ENCODE measurements at places on chromosomes 12 and 14. TPM values are rescaled to one million over a fixed set of nuclear protein-coding genes. Genes with fewer than 3 reads are reported as not detected.

ARL6IP4 gene
- total RNA-seq: 189 TPM

INHBE gene
- not detected for total RNA-seq

FOXA1 gene
- 0.44 TPM for total RNA-seq

CLMN gene
- 2.6 TPM for total RNA-seq

RD3L gene
- not detected for total RNA-seq

DNA sequence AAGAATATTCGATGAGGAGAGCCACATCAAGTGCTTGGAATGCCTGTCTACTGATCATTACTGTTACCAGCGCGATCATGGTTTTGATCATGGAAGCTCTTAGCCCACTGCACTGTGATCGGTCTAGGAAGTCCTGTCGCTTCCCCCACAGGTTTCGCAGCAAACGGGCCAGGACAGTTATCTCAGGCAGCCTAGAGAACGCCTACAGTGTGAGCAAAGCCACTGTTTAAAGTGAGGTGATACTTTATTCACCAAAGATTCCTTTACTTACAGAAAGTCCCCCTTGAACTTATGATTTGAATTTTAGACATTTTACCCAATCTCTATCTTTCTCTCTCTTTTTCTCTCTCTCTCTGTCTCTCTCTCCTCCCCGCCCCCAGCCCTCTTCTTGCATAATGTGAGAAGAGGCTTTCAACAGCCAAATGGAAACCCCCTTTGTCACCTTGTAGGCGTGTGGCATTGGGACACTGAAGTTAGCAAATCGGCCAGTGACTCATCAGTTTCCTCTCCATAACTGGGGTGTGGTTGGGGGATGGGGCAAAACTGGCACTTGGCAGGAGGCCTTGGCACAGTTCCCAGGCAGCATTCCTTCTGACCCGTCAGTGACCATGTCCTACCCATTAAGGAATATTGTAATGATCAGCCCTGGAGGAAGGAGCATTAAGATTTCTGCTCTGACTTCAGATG is 214.8 kb downstream of the CHST11 start:
- peak; percentile 88 for DNase-seq

CACNB3 gene
- 22.9 TPM for total RNA-seq

DNA sequence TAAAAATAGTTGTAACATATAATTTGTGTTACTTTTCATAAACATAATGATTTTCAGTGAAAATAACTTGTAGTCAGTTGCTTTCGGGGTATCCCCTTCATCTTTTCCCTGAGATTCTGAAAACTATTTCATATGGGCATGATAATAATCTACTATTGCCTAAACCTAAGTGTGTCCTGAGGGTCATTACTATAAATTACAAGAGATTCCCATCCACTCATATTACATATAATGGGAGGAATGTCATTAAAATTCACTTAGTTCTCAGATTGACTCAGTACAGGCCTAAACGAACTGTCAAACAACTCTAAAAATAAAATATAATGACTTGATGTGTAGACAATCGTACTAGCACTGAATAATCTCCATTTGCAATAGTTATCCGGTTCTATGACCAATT is 72.7 kb downstream of the PTPRR start:
- no peak for DNase-seq

DNA sequence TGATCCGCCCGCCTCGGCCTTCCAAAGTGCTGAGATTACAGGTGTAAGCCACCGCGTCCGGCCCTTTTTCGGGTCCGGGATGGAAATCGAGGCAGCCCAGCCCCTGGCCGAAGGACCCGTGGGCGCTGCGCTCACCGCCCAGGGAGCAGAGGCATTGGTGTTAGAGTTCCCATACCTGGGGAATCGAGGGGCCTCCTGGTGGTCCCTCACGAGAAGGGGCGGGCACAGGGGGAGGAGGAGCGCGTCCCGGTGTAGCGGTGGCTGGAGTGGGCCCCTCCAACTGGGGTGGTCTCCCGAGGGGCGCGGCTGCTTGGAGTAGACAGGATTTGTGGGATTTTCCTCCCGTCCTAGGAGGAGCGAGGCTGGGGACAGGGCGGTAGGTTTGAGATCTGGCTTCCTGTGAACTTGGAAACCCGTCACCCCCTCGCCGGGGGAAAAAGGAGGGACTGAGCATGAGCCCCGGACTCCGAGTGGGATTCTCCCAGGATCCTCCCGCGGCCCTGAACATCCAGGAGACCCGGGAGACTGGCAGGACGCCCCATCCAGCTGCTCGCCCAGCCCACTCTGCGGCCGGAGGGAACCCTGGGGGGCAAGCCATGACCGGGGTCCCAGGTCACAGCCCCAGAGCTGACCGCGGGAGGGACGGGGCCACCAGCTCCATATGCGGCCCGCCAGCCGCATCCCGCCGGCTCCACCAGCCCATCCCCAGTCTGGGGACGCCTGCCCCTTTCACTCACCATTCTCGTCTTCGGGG is 70.9 kb downstream of the ASCL4 start:
- DNase-seq: no peak

DNA sequence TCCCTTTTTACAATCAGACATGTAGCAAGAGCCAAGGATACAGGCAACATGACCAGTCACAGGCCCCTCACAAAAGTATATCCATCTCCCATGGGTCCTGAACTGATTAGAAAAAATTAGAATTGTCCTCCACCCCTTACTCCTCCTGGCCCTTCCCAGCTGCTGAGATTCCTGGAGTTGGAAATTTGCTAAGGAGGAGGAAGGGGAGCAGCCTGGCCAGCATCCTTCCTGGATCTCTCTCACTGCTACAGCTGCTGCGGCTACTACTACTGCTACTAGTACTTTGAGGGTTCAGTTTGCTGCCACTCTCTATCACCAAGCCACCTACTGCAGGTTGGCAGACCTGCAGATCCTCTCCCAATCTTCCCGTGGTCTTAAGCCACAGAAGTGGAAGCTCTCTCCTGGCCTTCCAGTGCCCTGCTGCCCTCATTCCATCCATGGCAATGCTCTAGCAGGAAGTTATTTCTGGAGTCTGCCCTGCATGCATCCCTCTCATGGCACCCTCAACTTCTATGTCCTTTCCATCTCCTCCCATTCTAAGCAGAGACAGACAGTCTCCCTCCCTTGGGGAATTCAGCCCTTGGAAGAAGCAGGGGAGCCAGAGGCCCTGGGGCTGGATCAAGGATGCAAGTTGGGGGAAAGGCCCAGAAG is 1.0 kb downstream of the ITGA7 start:
- DNase-seq: no peak

STYK1 gene
- 1.7 TPM for total RNA-seq

GRCh38 chr12:93186131-93186530 is 191.6 kb upstream of the NUDT4 start:
- no peak for DNase-seq

DNA sequence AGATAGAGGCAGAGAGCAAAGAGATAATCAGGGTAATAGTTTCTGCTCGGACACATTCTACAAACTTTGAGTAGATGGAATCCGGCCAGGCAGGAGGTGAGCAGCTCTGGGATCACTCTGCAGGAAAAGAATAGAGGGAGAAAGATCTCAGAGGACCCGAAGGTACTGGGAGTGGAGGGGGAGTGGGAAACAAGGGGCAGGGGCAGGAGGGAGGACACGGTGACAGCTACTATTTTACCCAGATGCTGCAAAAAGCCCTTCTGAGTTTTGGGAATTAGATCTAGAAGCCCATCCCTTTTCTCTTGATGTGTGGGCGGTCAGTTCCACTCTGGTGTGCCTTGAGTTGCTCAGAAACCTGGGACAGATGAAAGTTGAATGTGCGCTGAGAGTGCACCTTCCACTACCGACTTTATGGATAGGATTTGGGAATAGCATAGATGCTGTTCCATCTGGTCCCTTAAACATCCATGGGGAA is 556 bp downstream of the GPRC5A start:
- no peak for DNase-seq

HCAR3 gene
- not detected for total RNA-seq

- DNase-seq: no peak
Measured at GRCh38 chr14:49959822-49960408, 67.0 kb downstream of the ARF6 start.

DNA sequence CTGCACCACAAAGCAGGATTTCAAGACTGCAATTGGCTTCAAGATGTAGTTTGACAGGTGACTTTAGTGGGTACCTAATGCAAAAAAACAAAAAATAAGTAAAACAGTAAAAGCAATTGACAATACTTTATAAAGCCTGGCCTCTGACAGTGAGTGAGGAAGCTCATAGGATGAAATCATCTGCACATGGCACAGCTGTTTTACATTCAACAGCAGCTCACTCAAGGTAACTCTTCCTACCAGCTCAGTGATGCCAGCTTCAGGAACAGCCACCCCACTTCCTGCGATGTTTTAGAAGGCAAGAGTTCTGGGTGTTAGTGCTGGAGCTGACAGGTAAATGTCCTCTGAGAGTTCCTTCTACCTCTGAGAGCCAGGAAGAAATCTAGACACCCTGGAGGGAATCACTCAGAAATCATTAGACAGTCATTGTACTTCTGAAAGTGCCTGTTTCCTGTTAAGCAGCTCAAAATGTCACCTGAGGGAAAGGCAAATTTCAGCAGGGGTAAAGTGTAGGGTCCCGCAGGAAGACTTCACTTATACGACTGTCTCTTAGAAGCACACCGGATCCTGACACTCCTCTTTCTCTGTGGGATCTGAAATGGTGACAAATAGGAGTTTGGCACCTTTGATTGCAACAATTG is 99.9 kb downstream of the FOXN3 start:
- no peak for DNase-seq

GRCh38 chr12:115210533-115211252 is 526.7 kb upstream of the TBX3 start:
- no peak for DNase-seq

ZDHHC22 gene
- total RNA-seq: not detected

GRCh38 chr14:95871531-95871930 is 5.1 kb upstream of the TUNAR start:
- no peak for DNase-seq

DNA sequence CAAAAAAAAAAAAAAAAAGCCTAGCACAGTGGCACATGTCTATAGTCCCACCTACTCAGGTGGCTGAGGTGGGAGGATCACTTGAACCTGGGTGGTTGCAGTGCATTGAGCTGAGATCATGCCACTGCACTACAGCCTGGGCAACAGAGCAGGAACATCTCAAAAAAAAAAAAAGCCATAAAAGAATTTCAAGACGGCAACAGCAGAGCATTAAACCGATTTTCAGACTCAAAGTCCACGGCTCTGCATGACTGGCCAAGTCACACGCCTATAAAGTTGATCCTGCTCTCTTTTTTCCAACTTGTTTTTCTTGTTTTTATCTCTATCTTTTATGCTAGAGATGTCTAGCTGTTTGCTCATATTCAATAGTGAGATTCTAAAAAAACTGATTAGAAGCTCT is 45.3 kb downstream of the FBXO34 start:
- no peak for DNase-seq

RASAL1 gene
- total RNA-seq: not detected

PPP2R5E gene
- total RNA-seq: 35.3 TPM

- DNase-seq: no peak
Measured at GRCh38 chr14:34770901-34771300, 56.5 kb upstream of the CFL2 start.

All from glomerular endothelial cell (primary cell).